OCI-M1 (cell line): ENCODE measurements at places on chromosomes 3 and 15.

DNA sequence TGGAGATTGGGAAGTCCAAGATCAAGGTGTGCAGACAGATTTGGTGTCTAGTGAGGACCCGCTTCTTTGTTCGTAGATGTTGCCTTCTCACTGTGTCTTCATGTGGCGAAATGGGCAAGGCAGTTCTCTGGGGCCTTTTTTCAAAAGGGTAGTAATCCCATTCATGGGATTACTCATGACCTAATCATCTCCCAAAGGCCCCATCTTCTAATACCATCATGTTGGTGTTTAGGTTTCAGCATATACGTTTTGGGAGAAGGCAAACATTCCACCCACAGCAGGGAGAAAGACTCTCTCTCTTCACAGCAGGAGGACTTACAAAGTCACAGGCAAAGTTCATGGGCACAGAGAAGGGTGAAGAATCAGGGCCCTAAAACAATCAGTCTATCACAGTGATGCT is 252.1 kb downstream of the RPLP1 start:
- no peak for DNase-seq

GRCh38 chr3:149077628-149078027 is 8.7 kb downstream of the HLTF start:
- no peak for DNase-seq

DNA sequence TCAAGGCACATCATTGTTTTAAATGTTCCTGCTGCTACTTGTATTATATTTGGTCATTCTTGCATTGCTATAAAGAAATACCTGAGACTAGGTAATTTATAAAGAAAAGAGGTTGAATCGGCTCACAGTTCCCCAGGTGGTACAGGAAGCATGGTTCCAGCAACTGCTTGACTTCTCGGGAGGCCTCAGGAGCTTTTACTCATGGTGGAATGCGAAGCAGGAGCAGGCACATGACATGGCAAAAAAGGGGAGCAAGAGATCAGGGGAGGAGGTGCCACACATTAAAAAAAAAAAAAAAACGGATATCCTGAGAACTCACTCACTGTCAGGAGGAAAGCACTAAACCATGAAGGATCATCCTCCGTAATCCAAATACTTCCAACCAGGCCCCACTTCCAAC is 286.9 kb upstream of the PLSCR5 start:
- DNase-seq, result no peak

GRCh38 chr3:69309814-69310213 is 76.1 kb downstream of the FRMD4B start:
- peak; percentile 5 for DNase-seq

DNA sequence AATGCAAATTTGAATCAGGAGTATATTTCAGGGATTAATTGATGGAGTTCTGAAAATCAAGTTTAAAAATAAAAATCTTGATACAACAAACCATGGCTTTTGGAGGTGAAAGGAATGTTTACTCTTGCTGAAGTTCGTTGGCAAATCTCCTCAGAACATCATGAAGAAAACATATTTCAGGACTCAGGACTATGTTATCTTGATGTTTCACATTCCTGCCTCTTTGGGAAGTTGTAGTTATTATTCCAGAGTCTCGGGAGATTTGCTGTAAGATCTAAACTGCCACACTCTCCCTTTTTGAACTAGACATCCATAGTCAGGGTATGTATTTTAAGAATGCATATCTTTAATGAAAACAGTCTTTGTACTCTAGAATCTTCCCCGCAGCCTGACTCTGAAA is 271.2 kb downstream of the RBMS3 start:
- DNase-seq, result no peak
